AG10803 (cell line): ENCODE measurements at places on chromosomes 1 and 21.

GRCh38 chr1:175195798-175196197 lies 3.2 kb upstream of the KIAA0040 start:
- no peak for DNase-seq

DNA sequence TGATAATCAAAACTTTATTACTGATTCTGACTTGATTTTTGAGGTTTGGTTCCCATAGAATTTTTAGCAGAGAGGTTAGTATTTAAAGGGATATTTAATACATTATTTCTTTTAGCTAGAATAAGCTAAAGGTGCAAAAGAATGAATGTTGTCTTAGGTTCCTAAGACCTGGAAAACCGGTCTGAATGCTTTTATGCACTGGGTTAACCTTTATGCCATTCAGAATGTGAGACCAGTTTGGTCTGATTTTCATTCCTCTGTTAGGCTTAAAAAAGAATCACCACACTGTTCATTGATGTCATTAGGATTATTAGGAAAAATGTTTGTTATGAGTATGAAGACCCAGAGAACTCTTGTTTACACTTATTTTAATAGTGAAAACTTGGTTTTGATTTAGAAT lies 30.1 kb downstream of the RAP1A start:
- DNase-seq, result no peak

DNA sequence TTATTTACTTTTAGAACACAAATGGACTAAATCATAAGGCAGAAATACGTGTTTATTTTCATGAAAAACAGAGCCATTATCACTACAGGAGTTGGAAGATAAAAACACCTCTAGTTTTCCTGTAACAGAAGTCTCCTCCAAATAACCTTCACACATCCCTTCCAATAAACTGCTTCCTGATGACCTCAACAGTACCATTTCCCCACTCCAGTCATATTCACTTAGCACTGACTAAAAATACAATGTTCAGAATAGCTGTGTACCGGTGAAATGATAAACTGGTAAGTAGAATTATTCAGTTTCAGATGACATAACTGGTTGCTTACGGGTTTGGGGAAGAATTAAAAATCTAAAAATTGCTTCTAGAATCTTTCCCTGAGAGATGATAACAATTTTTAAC lies 137.9 kb downstream of the DENND1B start:
- DNase-seq, result no peak

GRCh38 chr1:186213225-186213607 lies 161.8 kb downstream of the TPR start:
- no peak for DNase-seq

- peak; percentile 51 for DNase-seq
Measured at GRCh38 chr1:117061986-117062415, 1.9 kb downstream of the TTF2 start.

- DNase-seq, result no peak
Measured at GRCh38 chr1:204711947-204712701, 26.6 kb upstream of the LRRN2 start.

- DNase-seq, result no peak
Measured at GRCh38 chr1:160702100-160702499, 9.5 kb downstream of the CD48 start.

- no peak for DNase-seq
Measured at GRCh38 chr1:190491404-190491803, 13.7 kb upstream of the BRINP3 start.

DNA sequence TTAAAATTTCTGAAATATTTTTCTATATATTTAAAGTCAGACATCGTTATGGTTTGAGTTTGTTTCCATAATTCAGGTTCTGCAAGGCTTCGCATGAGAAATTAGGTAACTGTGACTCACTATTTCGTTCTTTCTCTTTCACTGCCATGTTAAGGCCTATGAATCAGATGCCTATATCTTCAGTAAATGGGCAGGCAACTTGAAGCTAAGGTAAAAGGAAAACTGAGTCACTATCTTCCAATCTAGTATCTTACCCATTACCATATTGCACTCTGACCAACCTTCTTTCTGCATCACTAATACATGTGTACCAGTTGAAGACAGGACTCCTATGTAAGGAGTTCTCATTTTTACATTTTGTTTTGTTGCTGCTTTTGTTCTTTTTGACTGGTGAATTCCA lies 37.8 kb downstream of the PYHIN1 start:
- DNase-seq, result no peak

- peak; percentile 28 for DNase-seq
Measured at GRCh38 chr1:156379420-156380165, 10.6 kb downstream of the RHBG start.

GRCh38 chr1:207754974-207755700 lies 3.3 kb downstream of the CD46 start:
- DNase-seq, result no peak

- DNase-seq, result no peak
Measured at GRCh38 chr1:56520016-56520601, 59.3 kb downstream of the PLPP3 start.

GRCh38 chr1:87528754-87529517 lies 200.3 kb downstream of the LMO4 start:
- DNase-seq, result no peak

- peak; percentile 6 for DNase-seq
Measured at GRCh38 chr21:39430457-39430856, 15.1 kb downstream of the LCA5L start.

DNA sequence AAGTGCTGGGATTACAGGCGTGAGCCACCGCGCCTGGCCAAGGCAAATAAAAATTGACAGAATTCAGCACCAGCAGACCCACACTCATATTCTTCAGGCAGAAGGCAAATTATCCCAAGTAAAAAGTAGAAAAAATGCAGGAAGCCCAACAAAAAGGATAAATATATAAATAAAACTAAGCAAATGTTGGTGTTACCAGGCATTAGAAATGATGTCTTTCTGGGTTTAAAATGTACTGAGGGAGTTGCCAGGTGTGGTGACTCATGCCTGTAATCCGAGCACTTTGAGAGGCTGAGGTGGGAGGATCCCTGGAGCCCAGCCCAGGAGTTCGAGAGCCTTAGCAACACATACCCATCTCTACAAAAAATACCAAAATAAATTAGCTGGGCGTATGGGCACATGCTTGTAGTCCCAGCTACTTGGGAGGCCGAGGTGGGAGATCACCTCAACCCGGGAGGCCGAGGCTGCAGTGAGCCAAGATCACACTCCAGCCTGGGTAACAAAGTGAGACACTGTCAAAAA lies 6.3 kb downstream of the INTS11 start:
- DNase-seq, result peak; percentile 95

- DNase-seq, result peak; percentile 55
Measured at GRCh38 chr1:247448107-247448791, 9.7 kb downstream of the OR2B11 start.

DNA sequence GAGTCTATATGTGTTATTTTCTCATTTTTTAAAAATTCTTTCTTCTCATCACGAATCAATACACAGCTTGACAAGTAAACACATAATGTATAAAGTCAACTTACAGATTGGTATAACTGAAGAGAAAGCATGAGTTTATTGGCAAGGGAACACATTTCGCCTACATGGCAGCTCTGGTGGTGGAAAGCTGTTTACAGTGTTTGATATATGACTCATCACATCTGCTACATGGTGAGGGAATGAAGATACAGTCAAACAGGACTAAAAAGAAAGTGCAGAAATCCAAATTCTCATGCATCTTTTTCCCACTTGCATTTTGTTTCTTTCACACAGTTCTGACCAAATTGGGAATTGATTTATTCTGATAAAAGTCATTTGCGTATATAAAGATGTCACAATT lies 122.2 kb upstream of the ADGRL4 start:
- DNase-seq, result peak; percentile 80
